ENCODE measurements at places on chromosomes 13 and 19.

DNA sequence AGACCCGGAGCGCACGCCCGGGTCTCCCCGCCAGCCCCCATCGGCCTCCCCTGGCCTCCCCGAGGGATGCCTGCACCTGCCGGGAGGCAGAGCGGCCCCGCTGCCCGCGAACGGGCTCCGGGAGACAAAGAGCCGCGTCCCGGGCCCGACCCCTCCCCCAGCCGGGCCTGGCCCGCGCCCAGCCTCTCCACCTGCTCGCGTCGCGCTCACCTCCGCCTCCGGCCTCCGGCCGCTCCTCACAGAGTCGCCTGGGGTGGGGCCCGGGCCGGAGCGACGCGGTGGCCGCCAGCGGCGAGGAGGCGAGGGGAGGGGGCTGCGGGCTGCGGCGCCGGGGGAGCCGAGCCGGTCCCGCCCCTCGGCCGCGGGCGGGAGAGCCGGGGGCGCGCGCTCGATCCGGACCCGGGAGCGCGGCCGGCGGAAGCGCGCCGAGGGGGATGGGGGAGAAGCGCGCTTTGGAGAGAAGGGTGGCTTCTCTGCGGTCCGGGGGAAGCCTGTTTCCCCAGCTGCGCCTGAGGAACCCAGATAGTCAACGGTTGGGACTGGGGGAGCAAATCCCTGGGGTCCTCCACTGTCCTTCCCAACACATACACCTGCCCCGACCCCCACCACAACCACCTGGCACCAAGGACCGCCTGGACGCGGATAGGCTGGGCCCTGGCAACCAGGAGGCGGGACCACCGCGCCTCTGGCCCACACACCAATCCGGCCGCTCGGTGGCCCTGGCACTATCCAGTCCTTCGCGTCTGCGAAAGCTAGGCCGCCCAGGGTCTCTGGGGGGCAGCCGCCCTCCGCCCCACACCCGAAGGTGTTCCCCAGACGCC is at the start of gene PRR36:
Gene PRR36 (minus strand): TSS at position 315 of the 821 bp plus-strand sequence. CDS start 701 bp downstream, outside the sequence.
- H3K27me3 ChIP-seq, result no peaks in the 10 kb centered on the region
- no peak within 1 kb of the TSS for H3K27ac ChIP-seq
- no peaks in the 10 kb centered on the region for H3K36me3 ChIP-seq
- H3K4me3 ChIP-seq, result peak within 1 kb of the TSS; percentile 30
- no peak for DNase-seq
- H3K4me1 ChIP-seq, result no peaks in the 10 kb centered on the region

DNA sequence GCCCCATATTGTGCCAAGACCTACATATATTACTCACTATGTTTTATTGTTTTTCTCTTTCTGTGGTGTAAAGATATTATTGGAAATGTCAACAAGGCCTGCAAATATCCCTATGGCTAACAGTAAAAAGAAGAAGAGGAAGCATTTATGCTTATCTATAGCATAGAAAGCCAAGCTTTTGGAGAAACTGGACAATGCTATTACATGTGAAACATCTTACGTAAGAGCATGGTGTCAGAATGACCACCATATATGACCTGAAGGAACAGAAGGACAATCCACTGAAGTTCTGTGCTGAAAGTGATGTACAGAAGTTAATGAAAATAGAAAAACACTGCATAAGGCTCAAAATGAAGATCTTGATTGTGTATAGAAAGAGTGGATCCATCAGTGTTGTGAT is 145.2 kb downstream of the KCTD12 start:
- no peak overlapping the region for H3K27ac ChIP-seq
- no peaks in the 10 kb centered on the region for H3K4me1 ChIP-seq
- DNase-seq, result no peak
- H3K27me3 ChIP-seq, result no peaks in the 10 kb centered on the region

DNA sequence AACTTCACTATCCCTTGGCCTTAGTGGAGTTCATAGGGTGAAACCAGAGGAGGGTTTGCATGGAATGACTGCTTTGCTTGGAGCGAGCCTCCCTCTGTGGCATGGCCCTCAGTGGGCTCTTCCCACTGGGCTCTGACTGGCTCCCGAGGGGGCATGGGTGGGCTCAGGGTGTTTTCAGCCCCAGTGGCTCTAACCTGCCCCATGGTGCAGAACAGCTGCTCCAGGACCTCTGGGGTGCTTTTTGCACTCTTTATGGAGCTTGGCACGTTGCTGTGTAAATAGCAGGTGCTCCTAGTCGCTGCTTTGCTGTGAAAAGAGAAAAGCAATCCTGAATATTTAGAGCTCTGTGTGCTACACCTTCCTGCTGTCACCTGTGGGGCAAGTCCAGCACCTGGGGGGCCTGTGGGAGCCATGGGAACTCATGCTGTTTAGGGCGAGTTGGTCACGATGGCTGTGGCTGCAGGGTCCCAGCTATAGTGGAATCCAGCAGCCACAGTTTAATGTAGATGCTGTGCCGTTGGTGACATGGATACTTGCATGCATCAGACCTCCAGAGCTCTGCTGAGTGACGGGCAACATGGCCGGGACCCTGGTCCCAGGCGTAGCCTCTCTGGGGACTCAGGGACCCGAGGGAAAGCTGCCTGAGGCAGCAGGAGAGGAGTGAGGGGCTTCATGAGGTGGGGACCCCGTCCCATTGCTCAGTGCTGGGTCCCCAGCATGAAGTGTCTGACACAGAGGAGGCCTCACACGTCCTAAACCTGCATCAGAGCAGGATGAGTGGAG is 14.3 kb upstream of the MCF2L start:
- H3K4me3 ChIP-seq, result no peak overlapping the region
- no peak overlapping the region for H3K27ac ChIP-seq
- no peaks in the 10 kb centered on the region for H3K27me3 ChIP-seq
- no peaks in the 10 kb centered on the region for H3K36me3 ChIP-seq

DNA sequence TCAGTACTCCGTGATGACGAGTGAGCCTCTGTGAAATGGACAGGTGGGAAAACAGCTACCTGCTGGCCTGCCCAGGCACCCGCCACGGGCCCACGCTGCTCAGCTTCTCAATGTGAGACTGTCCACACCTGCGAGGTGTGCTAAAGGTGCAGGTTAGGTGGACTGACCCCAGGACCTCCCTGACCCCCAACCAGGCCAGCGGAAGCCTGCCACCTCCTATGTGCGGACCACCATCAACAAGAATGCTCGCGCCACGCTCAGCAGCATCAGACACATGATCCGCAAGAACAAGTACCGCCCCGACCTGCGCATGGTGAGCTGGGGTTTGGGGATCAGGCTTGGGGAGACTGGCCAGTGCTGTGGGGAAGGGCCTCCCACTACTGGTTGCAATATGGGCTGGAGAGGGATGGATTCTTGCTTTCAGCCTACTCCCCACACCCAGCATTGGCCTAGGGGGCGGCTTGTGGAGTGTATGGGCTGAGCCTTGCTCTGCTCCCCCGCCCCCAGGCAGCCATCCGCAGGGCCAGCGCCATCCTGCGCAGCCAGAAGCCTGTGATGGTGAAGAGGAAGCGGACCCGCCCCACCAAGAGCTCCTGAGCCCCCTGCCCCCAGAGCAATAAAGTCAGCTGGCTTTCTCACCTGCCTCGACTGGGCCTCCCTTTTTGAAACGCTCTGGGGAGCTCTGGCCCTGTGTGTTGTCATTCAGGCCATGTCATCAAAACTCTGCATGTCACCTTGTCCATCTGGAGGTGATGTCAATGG is 2.2 kb downstream of the RPL28 start:
- peaks cover 32% of the 10 kb centered on the region for H3K36me3 ChIP-seq
- no peak for DNase-seq
- peak overlapping the region; percentile 82 for H3K4me3 ChIP-seq
- H3K27me3 ChIP-seq, result no peaks in the 10 kb centered on the region

DNA sequence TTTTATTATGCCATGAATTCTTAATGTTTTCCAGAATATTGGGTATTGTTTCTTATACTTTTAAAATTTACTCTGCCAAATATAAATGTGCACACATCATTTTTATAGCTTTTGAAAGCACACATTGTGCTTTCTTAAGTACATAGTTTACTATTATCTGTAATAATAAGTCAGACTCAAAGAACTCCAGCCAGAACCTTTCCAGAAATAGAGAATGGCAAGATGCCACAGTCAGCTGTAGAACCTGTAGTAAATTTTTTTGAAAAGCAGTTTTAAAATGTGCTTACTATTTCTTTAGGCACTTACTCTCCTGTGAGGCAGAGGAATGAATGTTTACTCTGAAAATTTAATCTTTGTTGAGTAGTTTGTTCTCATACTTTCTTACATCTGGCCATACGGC is 1287.1 kb downstream of the PCDH9 start:
- peaks cover 10% of the 10 kb centered on the region for H3K4me1 ChIP-seq
- no peak overlapping the region for H3K27ac ChIP-seq
- H3K36me3 ChIP-seq, result no peaks in the 10 kb centered on the region
- no peaks in the 10 kb centered on the region for H3K27me3 ChIP-seq
- no peak overlapping the region for H3K4me3 ChIP-seq

DNA sequence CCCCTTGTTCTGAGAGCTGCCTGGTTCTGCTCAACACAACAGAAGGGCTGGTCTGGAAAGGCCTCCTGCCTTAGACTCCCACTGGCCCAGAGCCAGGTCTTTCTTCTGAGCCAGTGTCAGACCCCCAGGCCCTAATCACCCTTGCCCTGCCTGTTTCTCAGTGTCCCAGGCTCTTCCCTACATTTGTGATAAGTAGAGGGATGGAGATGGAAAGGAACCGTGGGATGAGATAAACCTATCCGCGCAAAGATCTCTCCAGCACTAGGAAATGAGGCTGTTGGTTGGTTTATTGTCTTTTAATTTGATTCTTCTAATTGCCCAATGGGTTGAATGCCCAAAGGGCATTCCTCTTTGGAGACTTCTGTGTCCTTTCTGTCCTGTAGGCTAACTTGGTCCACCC is 470.0 kb downstream of the TSHZ3 start:
- DNase-seq, result no peak
- H3K4me3 ChIP-seq, result no peak overlapping the region
- no peaks in the 10 kb centered on the region for H3K27me3 ChIP-seq
- H3K4me1 ChIP-seq, result peaks cover 3% of the 10 kb centered on the region
- no peaks in the 10 kb centered on the region for H3K36me3 ChIP-seq
